ENCODE measurements at places on chromosomes 5 and 9. TPM values are rescaled to one million over a fixed set of nuclear protein-coding genes. Genes with fewer than 3 reads are reported as not detected.

Gene LCN1
- not detected for polyA plus RNA-seq

Gene SNAPC4
- 2.9 TPM for polyA plus RNA-seq

Gene TAF11L4
- not detected for polyA plus RNA-seq

GRCh38 chr5:62199792-62200716, 106.0 kb upstream of the KIF2A start:
- DNase-seq: no peak

DNA sequence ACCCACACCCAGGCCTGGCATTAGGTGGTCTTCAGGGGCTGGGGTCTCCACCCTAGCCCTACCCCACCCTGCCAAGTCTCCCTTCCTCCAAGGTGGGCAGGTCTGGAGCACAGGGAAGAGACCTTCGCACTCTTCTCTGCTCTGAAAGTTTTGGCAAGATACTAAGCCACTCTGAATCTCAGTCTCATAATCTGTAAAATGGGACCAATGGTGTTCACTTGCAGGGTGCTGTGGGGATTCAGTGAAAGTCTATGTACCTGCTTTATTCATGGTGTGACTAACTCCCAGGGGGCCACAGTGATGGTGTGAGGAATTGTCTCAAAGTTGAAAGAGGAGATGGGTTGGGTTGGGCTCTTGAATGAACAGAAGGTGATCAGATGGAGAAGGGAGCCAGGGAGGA, 25.0 kb downstream of the LHX2 start:
- DNase-seq: no peak

DNA sequence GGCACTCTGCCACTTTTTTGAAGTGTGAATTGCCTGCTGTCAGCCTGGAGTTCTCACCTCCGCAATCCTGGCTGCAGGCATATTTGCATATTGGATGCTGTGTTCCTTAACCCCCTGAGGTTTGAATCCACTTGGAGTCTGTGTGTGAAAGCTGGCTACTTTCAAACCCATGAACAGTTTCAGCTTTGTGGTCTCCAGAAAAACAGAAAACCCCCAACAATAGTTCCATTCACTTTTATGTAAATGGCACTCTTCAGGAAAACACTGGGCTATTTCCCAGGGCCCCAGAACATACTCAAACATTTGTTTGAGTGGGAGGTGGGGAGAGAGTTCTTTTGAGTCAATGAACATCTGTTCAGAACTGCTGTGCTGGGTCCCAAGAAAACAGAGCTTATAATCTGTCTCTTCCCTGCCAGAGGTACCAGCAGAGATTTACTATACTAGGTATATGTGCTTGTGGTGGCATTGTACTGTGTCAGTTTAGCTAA, 5.0 kb downstream of the NUDT2 start:
- peak; percentile 45 for DNase-seq

GRCh38 chr9:93576258-93577077, at the start of gene PHF2:
TSS of gene PHF2 (plus strand) at chr9:93576584. CDS start at chr9:93576774, 190 bp downstream.
- no peak for DNase-seq

- DNase-seq: no peak
Measured at GRCh38 chr5:66585291-66585690, 10.9 kb upstream of the MAST4 start.

Gene GPX3
- polyA plus RNA-seq: 232 TPM

DNA sequence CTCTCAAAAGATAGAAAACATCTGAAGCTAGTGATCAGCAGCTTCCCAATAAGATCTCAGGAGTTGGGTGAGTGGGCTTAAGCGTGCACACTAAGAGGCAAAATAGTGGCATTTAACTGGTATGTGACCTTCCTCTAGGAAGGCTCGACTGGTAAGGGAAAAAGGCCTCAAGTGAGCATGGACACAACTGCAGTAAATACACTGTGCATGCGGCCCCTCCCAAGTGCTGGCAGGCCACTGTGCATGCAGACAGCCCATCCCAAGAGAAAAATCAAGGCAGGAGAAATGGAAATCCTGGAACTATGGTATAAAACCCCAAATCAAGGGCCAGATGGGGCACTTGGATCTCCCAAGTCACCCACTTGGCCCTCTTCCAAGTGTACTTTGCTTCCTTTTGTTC, 112.7 kb downstream of the SMC2 start:
- DNase-seq: no peak

- no peak for DNase-seq
Measured at GRCh38 chr5:944992-945685, 52.5 kb downstream of the TRIP13 start.

All from stomach (tissue), 19 donors.